ENCODE measurements at places on chromosomes 12 and 14. TPM values are rescaled to one million over a fixed set of nuclear protein-coding genes. Genes with fewer than 3 reads are reported as not detected.

DNA sequence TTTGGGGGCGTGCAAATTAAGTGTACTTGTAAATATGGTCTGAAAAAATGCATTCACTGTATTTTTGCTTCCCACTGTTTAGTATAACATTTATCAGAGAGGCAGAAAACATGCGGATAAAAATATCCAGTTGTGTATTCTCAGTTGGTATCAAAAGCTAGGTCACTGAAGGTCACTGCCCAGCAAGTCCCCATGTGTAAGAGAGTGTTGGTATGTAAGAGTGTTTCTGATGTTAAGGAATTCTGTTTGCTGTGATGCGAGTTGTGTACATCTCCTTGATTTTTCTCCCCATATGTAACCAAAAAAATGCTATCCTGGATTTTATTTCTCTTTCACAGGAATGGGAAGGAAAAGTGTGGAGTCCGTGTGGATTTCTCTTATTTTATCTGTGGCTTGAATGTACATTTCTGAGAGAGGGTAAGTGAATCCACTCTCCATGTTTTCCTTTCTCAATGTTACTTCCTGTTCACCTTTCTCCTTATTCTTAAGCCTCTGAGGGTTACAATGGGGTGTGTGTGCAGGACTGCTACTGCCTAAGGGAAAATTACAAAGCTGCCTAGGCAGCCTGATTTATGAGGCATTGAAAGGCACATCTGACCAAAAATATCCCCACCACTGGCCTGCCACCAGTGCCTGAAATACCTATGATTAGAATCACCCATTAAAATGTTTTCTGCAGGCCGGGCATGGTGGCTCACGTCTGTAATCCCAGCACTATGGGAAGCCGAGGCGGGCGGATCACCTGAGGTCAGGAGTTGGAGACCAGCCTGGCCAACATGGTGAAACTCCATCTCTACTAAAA, 97.9 kb upstream of the USP44 start:
- DNase-seq, result no peak

KRT78 gene
- total RNA-seq, result not detected

GRCh38 chr12:127295630-127296029, 971.3 kb upstream of the TMEM132C start:
- no peak for DNase-seq

DNA sequence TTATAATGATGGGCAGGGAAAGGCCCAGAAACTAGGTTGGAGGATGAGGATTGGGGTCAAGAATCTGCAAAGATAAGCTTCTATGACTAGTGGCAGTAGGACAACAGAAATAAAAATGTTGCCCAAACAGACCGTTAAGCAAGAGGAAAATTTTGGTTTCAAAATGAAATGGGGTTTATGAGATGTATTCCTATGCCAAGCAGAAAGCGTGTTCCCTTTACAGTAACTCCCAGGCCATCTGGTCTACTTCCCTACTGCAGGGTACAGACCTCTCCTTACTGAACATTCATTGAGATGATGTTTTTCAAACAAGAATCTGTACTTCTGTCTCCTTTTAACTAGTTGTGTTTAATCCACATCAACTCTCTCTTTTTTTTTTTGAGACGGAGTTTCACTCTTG, 20.4 kb upstream of the TMEM229B start:
- no peak for DNase-seq

DNA sequence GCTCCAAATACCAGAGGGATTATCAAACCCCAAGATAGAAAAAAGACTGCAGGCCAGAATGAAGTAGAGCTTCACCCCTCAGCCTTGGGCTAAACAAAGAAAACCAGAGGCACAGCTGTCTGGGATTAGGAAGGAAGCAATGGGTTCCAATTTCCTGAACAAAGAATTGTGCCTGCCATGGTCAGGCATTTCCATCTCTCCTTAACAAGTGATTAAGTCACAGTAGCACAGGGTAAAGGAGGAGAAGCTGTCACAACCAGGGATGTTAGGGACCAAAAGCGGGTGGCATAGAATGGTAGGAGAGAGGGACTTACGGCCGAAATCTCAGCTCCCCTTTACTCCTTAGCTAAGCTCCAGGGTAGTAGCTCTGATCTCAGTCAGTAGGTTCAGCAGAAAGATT, 33.9 kb downstream of the SPTLC2 start:
- no peak for DNase-seq

- DNase-seq, result no peak
Observed at GRCh38 chr14:24363401-24363800, 4.6 kb upstream of the NFATC4 start.

RASSF9 gene
- total RNA-seq, result 5.0 TPM

DNA sequence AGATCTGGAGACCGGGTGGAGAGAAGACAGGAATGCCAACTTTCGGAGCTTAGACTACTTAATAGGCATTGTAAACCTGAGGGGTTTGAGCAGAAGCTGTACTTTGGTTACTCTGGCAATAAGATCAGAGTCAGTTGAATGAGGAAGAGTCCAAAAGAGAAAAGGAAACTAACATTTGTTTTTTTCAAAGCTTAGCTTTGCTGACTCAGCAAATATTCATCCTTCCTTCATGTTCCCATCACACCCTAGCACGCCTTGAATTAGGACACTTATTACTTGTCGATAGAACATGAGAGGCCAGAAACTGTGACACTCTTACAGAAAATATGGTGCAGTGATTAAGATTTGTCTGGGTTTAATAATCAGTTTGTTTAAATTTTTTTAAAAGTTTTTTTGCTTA, 266.9 kb upstream of the ATP2B1 start:
- no peak for DNase-seq

GRCh38 chr14:90228478-90228877, 27.9 kb upstream of the PSMC1 start:
- no peak for DNase-seq

DNA sequence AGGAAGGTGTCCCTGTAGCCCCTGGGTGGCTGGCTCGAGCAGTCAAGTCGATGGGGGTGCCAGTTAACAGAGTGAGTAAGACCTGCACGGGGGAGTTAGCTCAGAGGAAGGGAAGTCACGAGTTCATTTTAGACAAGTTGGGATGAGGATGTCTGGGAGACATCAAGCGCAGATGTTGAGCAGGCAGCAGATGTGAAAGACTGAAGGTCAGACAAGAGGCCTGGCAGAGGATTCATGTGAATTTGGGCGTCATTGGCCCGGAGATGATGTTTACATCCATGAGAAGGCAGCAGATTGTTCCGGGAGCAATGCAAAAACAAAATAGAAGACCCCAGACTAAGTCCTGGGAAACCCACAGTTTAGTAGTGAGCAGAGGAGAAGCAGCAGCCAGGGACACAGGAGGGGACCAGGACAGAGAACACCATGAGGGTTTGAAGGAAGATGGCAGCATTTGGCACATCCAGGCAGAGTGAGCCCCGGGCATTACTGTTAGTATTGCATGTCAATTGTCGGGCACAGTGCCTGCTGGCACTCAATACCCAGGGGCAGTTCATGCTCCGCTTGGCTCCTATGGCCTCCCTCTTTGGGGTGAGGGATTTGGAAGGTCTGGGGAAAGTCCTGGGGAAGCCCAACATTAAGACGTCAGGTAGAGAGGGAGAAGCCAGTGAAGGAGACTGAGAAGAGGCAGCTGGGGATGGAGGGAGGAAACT, 15.1 kb downstream of the LTBP2 start:
- no peak for DNase-seq

- DNase-seq, result no peak
Observed at GRCh38 chr14:103744621-103745395, 29.2 kb downstream of the ZFYVE21 start.

- DNase-seq, result no peak
Observed at GRCh38 chr12:57693317-57693658, 644 bp upstream of the OS9 start.

GRCh38 chr12:111220363-111220762, 148.5 kb downstream of the PHETA1 start:
- no peak for DNase-seq

DNA sequence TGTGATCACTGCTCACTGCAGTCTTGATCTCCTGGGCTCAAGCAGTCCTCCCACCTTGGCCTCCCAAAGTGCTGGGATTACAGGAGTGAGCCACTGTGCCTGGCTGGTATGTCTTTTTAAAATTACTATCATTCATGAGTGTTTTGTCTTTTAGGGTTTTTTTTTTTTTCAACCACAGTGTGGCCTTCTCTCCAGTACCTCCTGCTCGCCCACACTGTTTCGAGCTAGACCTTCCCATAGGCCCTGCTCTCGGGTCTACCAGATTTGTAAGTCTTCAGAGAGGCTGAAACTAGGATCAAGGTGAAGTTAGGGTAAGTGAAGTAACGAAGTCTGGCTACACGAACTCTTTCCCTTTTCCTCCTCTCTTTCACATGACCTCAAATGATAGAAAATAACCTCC, 1.5 kb downstream of the BIN2 start:
- DNase-seq, result no peak

VRTN gene
- not detected for total RNA-seq

PRB2 gene
- total RNA-seq, result not detected

ELK3 gene
- total RNA-seq, result 27.2 TPM

- no peak for DNase-seq
Observed at GRCh38 chr14:32104308-32104707, 27.2 kb downstream of the ARHGAP5 start.

DNA sequence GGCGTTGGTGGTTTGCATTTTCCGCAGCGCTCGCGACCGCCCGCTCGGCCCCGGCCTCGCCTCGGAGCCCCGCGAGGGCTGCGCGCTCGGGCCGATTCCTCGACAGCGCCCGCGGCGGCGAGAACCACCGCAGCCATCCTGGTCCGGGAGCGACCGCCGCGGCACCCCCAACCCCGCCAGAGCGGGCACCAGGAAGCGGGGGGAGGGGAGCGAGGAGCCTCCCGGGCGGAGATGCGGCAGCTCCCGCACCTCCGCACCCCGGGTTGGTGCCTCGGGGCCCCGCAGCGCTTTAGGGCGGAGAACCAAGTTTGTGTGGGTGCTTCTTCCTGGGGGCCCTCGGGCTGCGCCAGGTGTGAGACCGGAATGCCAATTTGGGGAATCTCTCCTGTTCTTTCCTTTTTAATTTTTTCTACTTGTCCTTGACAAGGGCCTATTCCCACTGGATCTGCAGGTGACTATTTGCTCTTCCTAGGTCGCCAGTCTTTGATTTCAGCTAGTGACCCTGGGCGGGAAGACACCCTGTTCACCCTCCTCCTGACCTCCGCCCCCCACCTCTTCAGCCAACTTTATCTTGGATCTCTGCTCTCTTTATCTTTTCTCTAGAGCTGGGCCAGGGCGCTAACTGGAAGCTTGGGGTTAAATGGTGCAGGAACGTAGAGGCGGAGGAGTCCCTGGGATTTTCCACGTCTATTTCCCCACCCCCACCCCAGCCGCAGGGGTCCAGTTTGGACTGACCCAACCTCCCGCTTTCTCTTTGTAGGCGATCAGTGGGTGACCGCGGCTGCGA, at the start of gene SOCS2:
Gene SOCS2 (plus strand): TSS at position 751 of the 787 bp plus-strand sequence. CDS start 223 bp downstream, outside the sequence.
- DNase-seq, result peak; percentile 61

DNA sequence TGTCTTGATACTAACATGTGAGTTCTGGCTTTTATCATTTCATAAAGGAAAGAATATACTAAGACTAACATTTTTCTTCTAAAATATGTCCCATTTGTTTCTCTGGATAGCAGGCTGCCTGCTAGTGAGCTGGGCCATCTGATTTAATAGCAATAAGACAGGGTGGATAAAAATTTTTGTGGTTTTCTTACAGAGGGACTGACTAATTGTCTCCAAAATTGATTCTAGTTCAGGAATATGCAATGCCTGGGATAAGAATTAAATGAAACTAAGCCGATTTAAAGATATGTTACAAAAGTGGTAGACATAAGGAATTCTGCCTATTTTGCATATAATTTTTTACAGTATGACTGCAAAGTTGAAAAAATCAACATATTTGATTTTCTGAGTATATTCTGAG, 252.9 kb upstream of the NAV3 start:
- no peak for DNase-seq

DNA sequence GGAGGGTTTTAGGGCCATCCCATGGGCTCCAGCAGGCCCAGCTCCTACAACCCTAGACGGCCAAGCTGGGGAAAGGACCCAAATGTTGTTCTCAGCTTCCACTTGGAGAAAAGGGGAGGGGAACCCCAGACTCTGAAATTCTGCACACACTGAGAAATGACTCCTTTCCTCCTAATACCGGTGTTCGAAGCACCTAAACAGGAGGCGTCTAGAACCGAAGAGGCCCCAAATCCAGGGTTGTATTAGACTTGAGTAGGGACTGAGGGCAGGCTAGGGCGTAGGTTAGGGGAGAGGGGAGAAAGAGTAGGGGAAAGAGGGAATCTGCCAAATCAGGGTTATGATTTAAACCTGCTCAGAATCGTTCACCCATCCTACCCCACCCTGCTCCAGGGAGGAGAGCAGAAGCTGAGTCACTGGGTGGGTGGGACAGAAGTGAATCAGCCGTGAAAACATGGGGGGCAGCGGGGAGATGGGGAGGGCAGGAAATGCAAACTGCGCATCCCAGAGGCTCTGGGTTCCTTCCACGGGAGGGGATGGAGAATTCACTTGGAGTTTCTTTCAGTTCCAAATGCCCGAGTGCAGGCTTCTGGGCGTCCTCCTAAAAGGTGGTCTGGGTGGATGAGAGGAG, 1.0 kb downstream of the IGFBP6 start:
- no peak for DNase-seq

DNA sequence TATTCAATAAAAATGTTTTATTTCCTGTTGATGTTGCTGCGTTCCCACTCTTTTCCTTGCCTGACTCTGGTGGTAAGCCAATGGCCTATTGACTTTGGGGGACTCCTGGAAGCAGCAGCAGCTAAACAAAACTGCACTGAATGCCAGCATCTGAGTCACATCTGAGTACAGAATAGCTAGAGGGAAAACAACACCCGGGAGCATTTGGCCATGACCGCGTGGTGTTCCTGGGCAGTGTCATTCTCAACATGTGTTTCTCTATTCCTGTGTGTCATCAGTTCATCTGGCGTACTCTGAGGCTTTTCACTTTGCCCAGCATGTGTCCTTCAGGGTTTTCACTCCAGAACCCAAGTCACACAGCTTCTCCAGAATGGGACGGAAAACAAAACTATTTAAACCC, 238.8 kb downstream of the PAWR start:
- DNase-seq, result no peak

DNA sequence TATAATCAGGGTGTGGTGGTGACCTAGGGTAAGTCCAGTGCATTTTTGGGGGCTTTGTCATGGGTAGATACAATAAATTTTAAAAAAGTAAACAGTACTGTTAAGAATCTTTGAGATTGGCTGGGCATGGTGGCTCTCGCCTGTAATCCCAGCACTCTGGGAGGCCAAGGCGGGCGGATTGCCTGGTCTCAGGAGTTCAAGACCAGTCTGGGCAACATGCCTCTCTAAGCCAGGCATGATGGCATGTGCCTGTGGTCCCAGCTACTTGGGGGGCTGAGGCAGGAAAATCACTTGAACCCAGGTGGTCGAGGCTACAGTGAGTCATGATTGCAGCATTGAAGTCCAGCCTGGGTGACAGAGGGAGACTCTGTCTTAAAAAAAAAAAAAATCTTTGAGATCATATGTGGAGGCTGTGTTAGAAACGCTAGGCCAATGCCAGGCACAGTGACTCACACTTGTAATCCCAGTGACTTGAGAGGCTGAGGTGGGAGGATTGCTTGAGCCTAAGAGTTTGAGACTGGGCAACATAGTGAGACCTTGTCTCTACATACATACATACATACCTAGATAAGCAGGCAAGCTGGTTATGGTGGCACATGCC, 67.7 kb downstream of the PRKCH start:
- no peak for DNase-seq

- DNase-seq, result no peak
Observed at GRCh38 chr14:20350282-20350681, 6.8 kb downstream of the PARP2 start.
